ENCODE measurements at places on chromosomes 6 and 20. TPM values are rescaled to one million over a fixed set of nuclear protein-coding genes. Genes with fewer than 3 reads are reported as not detected.
A peak's percentile ranks its signal among the peaks of the same experiment; 100 is the strongest.

DNA sequence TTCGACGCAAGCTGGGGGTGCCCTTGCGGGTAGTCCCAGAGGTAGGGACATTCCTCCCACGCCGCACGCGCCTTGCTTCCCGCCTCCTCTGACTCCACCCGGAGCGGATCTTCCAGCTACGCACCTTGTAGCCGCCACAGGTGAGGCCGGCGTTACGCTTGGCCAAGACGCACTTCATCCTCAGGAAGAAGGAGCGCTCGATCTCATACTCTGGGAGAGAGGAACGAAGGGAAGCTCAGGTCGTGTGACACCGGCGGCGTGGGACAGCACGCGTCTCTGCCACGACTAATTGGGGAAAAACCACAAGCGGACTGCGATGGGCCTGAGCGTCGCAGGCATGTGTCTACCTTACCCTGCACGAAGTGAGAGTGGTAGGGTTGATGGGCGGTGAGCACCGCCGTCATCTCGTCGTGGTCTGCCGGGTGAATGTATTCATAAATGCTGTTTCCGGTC is 15.5 kb downstream of the SIM1 start:
- no peak for DNase-seq

DEFB118 gene
- total RNA-seq, result not detected

- DNase-seq, result peak; percentile 41
Measured at GRCh38 chr6:163620670-163621330, 206.3 kb downstream of the QKI start.

HRH3 gene
- total RNA-seq, result not detected

DNA sequence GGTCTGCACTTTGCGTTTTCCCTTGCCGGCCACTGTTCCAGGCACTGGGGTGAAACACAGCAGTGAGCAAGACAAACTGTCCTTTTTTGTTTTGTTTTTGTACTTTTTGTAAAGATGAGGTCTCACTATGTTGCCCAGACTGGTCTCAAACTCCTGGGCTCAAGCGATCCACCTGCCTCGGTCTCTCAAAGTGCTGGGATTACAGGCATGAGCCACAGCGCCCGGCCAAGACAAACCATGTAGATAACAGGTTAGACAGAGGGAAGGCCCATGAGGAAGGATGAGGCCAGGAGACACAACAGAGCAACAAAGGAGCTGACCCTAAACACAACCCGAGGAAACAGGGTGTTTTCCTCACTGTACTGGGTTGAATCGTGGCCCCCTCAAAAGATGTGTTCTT is 165.4 kb downstream of the NFATC2 start:
- DNase-seq, result no peak
